Hippocampal formation (tissue), 2 donors: ENCODE measurements at places on chromosomes 2 and 18.

DNA sequence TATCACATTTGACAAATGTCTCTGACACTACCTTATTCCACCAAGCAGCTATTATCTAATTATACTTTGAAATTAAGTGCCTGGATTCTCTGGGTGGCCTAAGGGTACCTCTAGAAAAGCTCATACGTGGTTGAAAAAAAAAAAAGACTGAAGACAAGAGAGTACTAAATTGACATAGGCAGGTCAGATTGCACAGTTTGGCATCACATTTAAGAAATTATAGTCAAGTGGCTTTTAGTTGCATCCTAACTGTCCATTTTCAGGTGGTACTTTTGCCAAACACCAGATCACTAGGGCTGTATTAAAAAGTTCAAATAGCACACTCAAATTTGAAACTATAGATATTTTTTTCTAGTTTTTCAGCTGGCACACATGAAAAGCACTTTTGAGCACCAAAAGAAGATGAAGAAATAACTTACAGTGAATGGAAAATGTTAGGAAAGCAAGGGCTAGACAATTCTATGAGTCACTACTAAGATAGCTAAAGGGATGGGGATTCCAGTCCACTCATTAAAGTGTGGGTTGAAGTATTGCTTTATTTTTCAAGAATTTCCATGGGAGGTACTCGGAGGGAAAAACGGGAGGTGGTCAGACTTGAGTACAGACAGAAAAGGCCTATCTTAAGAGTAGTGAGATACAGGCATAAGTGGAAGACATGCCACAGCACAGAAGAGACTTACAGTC lies 106.5 kb upstream of the COL5A2 start:
- no peak for DNase-seq

GRCh38 chr2:11811036-11811654 lies 64.7 kb downstream of the LPIN1 start:
- no peak for DNase-seq

- no peak for DNase-seq
Measured at GRCh38 chr2:62536873-62537547, 31.0 kb upstream of the TMEM17 start.

DNA sequence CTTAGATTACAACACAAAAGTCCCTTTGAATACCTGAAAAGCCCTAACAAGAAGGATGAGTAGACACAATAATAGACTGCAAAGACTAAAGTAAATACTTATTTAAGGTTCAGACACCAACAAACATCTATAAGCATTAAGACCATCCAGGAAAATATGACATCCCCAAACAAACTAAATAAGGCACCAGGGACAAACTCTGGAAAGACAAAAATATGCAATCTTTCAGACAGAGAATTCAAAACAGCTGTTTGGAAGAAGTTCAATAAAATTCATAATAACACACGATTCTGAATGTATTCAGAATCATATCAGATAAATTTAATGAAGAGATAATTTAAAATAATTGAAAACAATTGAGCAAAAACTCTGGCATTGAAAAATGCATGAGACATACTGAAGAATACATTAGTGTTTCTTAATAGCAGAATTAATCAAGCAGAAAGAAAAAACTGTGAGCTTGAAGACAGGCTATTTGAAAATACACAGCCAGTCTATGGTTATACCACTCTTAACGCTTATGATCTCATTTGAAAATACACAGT lies 1388.8 kb downstream of the DSC3 start:
- DNase-seq: no peak

DNA sequence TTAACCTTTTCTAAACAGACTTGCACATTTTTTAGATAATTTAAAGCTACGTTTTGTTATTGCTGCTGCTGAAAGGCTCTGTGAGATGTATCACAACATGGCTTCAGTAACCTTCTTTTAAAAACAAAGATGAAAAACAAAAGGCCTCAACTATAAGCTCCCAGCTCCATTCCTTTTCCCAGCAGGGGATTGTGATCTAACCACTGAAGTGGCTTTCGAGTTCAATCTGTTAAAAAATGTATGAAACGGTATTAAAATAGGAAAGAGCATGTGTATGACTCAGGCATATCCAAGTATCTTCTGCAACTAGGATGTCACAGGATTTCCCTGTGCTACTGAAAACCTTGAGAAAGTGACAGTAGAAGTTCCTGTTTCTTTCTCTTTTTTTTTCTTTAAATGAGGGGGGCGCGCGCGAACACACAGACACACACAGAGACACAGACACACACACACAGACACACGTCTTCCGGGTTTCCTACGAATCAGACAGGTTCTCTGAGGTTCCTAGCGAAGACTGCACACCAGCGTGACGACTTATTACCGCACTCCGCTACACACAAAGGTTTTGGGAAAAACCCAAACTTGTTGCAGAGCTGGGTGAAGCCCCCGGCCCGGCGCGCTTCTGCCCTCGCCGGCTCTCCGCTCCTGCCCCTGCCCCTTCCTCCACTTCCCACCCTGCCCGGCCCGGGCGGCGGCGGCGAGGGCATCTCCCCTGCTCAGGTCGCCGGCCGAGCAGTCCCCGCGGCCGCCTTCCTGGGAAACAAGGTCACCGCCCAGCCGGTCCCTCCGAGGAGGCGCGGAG lies 86.8 kb downstream of the RBMS1 start:
- DNase-seq: peak; percentile 20

- no peak for DNase-seq
Measured at GRCh38 chr2:60054571-60055340, 498.7 kb downstream of the BCL11A start.

DNA sequence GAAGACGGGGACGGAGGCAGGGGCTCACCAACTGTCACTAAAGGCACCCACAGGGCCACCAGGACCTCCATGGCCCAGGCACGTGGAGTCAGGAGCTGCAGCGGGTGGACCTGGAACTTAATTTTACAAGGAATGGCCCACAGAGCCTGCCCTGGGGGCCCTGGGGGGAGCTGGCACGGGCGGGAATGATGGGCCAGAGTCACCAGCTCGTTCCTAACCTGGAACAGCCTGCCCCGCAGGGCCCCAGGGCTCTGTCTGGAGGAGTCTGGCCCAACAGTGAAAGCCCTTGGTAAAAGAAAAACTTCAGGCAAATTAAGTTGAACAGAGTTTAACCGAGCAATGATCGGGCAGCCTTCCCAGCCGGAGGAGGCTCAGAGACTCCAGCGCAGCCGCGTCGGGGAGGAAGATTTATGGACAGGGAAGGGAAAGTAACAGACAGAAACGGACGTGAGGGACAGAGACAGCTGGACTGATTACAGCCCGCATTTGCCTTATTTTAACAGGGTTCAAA lies 118.4 kb upstream of the TMEM18 start:
- no peak for DNase-seq

DNA sequence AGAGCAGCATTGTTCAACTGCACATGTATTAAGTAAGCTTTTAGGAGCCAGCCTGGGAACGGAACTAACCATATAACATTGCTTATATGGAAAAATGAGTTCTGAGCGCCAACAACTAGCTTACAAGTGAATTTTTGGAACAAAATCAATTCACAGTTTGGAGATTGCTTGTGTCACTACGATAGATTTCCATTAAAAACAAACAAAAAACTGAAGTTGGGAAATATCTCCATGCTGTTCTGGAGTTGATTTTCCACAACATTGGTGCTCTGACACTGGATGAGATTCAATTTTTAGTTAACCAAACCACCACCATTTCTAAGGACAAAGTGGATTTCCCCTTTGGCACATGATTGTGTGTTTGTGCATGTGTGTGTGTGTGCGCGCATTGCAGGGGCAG lies 56.9 kb upstream of the ZNF397 start:
- no peak for DNase-seq

DNA sequence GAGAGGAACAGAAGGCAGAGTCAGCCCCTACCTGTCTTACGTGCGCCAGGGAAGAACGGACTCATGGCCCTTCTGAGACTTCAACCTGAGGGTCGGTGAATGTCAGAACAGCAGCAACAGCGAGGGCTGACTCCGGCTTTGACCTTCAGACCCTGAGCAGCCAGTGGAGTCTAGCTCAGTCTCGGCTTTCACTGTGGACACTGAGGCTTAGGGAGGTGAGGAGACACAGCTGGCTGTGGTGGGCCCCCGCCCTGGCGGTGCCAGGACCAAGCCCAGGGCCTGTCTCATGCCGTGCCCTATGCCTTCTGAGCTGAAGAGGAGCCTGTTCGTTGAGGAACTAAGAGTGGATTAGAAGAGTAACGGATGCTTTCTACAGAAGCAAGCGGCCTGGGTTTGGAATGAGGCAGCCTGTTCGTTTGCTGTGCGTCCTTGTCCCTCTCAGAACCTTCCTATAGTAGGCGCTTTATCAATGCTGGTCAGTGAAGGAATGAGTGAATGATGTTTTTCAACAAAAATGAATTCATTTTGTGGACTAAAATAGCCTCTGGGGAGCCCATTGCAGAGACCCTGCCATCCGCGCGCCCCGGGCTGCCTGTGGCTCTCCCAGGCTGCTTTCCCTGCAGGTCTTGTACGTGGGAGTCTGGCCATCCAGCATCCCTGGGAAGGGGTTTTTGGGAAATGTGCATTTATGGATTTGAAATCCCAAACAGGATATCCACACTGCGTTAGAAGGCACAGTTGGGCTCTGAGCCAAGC lies 38.9 kb downstream of the ASB1 start:
- no peak for DNase-seq

GRCh38 chr2:202918860-202919259 lies 6.8 kb downstream of the CARF start:
- no peak for DNase-seq

- no peak for DNase-seq
Measured at GRCh38 chr2:223884399-223884798, 47.0 kb upstream of the AP1S3 start.

GRCh38 chr2:10498525-10499274 lies 50.6 kb upstream of the ODC1 start:
- no peak for DNase-seq

DNA sequence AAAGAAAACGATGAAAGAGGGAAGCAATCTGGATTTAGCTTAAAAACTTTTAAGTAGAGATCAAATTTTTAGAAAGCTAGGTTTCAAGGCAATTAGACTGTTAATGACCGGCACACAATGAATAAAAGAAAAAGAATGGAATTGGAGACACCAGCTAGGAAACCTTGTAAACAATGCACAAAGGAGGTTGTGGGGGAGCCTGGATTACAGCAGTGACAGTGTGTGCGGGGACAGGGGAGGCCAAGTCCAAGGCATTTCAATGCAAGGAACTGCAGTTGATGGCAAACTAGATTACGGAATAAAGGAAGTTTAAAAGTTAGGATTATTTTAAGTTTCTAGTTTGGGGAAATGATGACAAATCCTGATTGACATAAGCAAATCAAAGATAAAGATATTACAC lies 74.5 kb downstream of the DTNB start:
- peak; percentile 54 for DNase-seq

DNA sequence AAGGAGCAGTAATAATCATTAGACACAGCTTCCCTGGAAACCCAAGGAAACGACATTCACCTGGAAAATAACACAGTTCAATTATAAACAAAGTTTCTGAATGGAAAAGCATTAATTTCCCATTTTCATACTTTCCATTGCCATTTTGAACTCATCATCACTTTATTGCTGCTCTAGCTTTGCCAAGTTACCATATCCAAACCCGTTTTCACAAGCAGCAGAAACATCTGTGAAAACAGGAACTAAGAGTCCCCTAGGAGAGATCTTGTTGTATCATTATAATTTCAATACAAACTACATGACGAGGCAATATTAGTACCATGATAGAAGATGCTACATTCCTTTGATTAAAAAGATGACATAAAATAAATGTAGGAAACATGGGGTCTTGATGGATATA lies 597.0 kb upstream of the NRXN1 start:
- DNase-seq: no peak

GRCh38 chr2:170277951-170278350 lies 100.0 kb downstream of the MYO3B start:
- DNase-seq: no peak

- no peak for DNase-seq
Measured at GRCh38 chr18:47331026-47331425, 79.6 kb upstream of the SKOR2 start.

DNA sequence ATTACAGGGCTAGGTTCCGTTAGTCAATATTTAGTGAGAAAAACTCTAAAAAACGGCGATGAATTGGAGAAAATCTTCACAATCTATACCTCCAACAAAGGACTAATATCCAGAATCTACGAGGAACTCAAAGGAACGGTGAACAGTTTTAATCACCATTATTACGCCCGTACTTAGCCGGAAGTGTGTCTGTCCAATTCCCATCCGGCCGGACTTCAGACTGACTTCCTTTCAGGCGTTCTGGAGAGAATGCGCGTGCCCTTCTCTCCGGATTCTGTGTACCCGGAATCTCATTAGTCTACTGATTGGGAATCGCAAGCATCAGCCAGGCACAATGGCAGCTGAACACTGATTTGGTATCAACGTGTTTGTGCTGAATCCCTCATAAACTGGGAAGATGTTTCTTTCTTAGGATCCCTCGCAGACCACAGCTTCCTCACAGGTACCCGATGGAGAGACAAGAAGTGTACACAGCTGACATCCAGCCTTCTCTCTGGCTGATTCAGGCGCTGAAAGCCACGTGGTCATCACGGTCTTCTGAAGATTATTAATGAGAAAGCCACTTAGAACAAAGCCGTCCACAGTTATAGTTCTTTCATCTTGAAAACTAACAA lies 239.9 kb downstream of the ZNF516 start:
- no peak for DNase-seq

DNA sequence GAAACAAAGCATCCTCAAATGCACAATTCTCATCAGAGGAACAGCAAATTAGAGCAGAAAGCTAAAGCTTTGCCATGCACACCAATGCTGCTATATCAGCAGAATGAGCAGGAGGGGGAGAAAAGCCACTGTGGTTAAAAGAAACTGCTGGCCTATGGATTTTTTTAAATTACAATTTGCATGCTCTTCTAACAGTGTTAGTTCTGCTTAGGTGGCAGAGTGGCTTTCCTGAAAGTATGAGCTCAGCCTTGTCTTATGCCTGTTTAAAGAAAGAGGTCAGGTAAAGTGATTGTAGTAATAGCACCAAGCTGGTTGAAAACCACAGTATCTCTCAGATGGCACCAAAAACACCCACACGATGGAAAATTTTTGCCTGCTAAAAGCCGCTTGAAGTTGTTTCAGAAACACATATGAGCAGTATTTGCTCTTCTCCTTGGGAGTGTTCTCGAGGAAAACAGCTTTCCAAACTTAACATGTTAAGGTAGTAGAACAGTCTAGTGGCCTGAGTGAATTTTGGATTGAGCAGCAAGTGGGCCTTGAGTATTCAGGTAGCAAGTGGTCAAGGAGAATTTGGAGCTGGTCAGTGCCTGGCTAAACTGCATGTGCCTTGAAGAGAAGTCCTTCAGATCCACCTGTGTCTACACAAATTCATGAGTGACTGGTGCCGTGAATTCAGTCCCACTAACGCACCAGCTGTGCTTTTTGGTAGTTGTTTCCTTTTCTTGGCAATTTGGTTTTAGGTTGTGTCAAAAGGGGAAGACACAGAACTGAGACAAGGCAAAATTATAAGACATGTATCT lies 19.6 kb upstream of the NDUFV2 start:
- DNase-seq: no peak

- no peak for DNase-seq
Measured at GRCh38 chr2:137193401-137193800, 428.1 kb downstream of the THSD7B start.

- DNase-seq: no peak
Measured at GRCh38 chr2:54429811-54430551, 26.1 kb upstream of the SPTBN1 start.

- DNase-seq: peak; percentile 72
Measured at GRCh38 chr2:222708274-222708710, 36.8 kb downstream of the MOGAT1 start.
